Effector memory CD8-positive, alpha-beta T cell (primary cell): ENCODE measurements at places on chromosomes 1 and 21.

DNA sequence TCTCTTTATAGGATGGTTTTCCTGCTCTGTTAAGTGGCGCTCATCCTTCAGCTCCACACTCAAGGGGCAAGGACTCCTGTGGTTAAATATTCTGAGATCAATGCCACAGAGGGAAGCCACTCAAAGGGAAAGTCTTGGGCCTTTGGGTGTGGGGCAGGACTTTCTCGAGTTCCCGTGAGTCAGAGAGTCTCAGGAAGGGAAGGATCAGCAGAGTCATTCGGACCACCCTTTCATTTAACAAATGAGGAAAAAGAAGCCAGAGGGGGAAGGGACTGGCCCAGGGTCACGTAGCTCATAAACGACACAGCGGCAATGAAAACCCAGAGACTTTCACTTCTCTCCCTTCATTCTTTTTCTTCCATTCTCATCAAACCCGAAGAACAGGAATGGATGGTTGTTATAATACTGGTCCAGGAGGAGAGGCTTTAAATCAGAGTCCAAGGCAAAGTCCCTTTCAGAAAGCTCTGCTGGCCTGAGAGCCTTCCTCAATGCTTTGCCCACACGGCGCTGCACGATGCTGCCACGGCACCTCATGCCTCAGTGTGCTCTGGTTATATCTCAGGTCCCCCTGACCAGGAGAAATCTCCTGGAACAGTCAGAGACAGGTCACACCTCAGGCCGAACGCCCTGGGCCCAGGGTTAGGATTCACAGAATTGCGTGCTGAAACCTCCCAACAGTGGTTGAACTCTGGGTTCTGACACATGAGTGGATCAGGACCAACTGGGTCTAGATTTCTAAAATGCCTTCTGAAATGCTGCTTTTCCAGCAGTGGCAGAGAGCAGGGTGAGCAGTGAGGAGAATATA is 65.3 kb downstream of the TENT5C start:
- no peak for DNase-seq

GRCh38 chr21:32741336-32741735 is 13.5 kb upstream of the SYNJ1 start:
- DNase-seq = no peak

DNA sequence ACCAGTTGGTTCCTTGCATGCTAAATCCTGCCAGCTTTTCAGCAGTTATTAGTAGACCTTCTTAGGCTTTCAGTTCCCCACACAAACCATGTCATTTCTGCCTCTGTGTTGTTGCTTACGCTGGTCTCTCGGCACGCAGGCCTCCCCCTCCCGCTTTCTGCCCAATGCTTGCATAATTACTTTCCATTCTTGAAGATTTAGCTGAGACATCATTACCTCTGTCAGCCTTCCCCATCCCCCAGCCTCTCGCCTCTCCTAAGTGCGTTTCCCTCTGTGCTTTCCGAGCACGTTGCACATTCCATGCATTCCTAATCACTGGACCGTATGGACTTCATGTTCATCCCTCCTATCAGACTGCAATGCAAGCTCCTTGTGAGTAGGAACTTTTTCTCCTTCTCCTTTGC is 26.8 kb downstream of the TSHB start:
- DNase-seq = no peak

- DNase-seq = no peak
Observed at GRCh38 chr1:30789388-30790255, 32.0 kb upstream of the LAPTM5 start.

- no peak for DNase-seq
Observed at GRCh38 chr1:226373376-226373775, 34.5 kb downstream of the PARP1 start.

DNA sequence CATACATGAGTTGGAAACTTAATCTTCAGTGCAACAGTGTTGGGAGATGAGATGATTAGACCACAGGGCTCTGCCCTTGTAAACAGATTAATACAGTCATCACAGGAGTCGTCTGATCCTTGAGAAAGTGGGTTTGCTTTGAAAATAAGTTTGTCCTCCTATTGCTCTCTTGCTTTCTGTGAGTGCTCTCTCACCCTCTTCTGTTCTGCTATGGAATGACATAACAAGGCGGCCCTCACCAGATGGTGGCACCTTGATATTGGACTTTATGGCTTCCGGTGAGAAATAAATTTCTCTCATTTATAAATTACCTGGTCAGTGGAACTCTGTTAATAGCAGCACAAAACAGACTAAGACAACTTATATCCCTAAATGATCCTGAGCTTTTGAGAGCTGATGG is 353.6 kb downstream of the BRINP3 start:
- no peak for DNase-seq

DNA sequence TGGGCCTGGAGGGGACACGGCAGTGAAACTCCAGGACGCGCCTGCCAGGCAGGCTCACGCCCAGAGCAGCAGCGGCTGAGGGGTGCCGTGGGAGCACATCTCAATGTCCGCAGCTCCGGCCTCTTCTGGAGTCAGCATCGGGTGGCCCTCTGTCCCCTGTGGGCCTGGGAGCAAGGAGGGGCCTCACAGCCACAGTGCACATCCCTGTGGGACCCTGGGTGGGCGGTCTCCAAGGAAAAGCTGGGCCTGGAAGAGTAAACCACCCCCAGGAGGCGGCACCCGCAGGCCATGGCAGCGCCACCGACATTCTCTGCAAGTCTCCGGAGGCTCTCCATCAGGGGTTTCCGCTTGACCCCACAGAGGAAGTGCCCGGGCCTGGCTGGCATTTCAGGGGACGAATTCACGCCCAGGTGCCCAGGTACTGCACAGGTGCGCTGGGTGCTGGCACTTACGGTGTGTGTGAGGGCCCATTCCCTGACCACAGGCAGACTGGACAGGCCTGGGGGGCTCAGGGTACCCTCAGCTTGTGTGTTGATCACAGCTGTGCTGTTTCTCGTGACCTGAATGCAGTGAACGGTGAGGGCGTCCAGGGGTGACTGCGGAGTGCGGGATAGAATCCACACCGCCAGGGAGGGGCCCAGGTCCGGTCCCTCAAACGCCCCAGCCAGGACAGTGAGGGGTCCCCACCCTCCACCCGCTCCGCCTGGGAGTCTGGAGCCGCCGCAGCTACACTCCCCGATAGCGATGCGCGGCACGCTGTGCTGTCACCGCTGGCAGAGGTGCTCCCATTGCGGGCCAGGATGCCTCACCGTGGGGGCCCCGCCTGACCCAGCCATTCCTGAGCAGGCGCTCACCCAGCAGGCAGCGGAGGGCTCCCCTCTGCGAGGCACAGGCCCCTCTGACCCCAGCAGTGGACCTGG is 16.6 kb upstream of the RNF223 start:
- no peak for DNase-seq

- no peak for DNase-seq
Observed at GRCh38 chr21:44991538-44992483, 52.0 kb downstream of the SLX9 start.
